ENCODE measurements at places on chromosomes 1 and 21.

- no peak overlapping the region for H3K4me3 ChIP-seq
- H3K27ac ChIP-seq: no peak overlapping the region
- no peaks in the 10 kb centered on the region for H3K27me3 ChIP-seq
Observed at GRCh38 chr1:156643778-156644092, 1.8 kb downstream of the BCAN start.

GRCh38 chr1:202561240-202561639, 149.0 kb downstream of the SYT2 start:
- no peak overlapping the region for H3K27ac ChIP-seq
- no peaks in the 10 kb centered on the region for H3K27me3 ChIP-seq

- DNase-seq: no peak
- no peak overlapping the region for H3K4me3 ChIP-seq
- no peaks in the 10 kb centered on the region for H3K4me1 ChIP-seq
- H3K36me3 ChIP-seq: no peaks in the 10 kb centered on the region
- H3K27me3 ChIP-seq: no peaks in the 10 kb centered on the region
- H3K27ac ChIP-seq: no peak overlapping the region
Observed at GRCh38 chr1:169049258-169049938, 57.1 kb upstream of the ATP1B1 start.

- H3K36me3 ChIP-seq: no peaks in the 10 kb centered on the region
- no peak overlapping the region for H3K27ac ChIP-seq
- no peak for DNase-seq
- H3K4me3 ChIP-seq: no peak overlapping the region
Observed at GRCh38 chr1:41766546-41766945, 152.2 kb downstream of the HIVEP3 start.

Measured in breast epithelium (tissue), 4 donors.